ENCODE measurements at places on chromosomes 12 and 14.

GRCh38 chr12:66633676-66634075 lies 45.2 kb downstream of the GRIP1 start:
- H3K27me3 ChIP-seq, result peaks cover 51% of the 10 kb centered on the region
- H3K27ac ChIP-seq, result no peak overlapping the region
- DNase-seq, result no peak
- H3K36me3 ChIP-seq, result no peaks in the 10 kb centered on the region
- no peaks in the 10 kb centered on the region for H3K4me1 ChIP-seq
- H3K4me3 ChIP-seq, result no peak overlapping the region

DNA sequence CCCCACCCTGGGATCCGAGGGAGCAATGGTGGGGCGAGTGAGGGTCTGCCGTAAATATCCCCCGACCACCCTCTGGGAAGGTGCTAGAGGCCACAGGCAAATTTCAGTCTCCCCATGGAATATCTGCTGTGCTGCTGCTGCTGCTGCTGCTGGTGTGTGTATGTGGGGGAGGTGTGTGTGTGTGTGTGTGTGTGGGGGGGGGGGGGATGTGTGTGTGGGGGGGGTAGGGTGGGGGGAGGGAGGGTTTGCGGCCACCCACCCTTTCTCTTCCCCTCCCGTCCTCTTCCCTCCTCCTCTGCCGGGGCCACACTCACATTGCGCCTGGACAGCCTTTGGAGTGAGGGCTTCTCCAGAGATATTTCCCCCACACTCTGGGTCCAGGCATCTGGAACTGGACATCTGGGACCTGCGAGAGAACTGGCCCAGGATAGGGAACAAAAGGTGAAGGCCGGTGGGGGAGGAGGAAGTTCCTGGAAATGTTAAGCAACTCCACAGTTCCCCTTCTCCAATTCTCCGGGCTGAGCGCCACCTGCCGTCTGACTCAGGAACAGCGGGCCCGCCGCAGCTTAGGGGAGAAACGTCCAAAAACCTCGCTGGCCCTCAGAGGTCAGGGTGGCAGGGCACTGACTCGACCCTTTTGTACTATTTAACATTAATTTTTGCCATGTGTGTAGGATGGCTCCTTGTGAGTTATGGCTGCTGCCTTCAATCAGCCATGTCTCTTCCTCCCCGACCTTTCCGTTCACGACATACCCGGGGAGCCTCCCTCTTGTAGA lies at the start of gene C1RL:
TSS of gene C1RL (minus strand) at position 419 of the 776 bp plus-strand sequence. CDS start at position 385, 34 bp downstream.
- H3K4me1 ChIP-seq, result no peaks in the 10 kb centered on the region
- no peaks in the 10 kb centered on the region for H3K27me3 ChIP-seq
- H3K36me3 ChIP-seq, result no peaks in the 10 kb centered on the region
- H3K27ac ChIP-seq, result peak within 1 kb of the TSS; percentile 52
- peak within 1 kb of the TSS; percentile 42 for H3K4me3 ChIP-seq
- peak; percentile 82 for DNase-seq

GRCh38 chr14:75183225-75183624 lies 6.8 kb upstream of the TMED10 start:
- no peak overlapping the region for H3K27ac ChIP-seq
- no peaks in the 10 kb centered on the region for H3K27me3 ChIP-seq
- DNase-seq, result no peak
- no peaks in the 10 kb centered on the region for H3K4me1 ChIP-seq
- no peaks in the 10 kb centered on the region for H3K36me3 ChIP-seq

DNA sequence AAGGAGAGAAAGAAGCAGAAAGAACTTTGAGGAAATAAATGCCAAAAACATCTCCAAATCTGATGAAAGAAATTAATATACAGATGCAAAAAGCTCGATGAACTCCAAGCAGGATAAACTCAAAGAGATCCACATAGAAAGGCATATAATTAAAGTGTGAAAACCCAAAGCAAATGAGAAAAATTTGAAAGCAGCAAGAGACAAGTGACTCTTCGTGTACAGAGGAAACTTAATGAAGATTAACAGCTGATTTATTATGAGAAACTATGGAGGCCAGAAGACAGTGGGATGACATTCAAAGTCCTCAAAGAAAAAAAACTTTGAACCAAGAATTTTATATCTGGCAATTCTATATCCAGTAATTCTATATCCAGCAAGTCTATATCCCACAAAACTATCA lies 163.0 kb upstream of the TMCC3 start:
- H3K36me3 ChIP-seq, result no peaks in the 10 kb centered on the region
- no peak overlapping the region for H3K27ac ChIP-seq
- no peaks in the 10 kb centered on the region for H3K27me3 ChIP-seq
- no peak overlapping the region for H3K4me3 ChIP-seq
- no peak for DNase-seq

DNA sequence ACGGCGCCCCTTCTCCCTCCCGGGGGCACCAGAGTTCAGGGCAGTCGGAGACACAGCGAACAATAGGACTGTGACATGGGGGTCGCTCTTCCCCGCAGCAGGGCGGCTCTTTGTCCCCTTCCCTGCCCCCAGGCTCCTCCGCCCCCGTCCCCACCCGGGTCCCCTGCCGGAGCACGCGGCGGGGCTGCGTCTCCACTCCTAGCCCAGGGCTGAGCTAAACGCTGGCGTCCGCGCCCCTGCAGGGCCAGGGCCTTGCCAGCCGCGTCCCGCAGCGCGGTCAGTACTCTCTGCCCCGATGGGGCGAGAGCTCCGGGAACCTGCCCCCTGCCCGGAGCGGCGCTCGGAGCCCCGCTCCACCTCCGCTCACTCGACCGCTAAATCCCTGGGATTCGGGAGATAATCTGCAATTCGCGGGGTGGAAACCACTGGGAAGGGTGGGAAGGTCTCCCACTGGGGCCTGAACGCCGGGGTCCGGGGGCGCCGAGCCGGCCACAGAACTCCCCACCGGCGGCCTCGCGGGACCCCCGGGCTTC lies 825 bp upstream of the CCDC85C start:
- H3K36me3 ChIP-seq, result no peaks in the 10 kb centered on the region
- peak overlapping the region; percentile 89 for H3K27ac ChIP-seq
- no peaks in the 10 kb centered on the region for H3K27me3 ChIP-seq
- peak; percentile 51 for DNase-seq

- DNase-seq, result no peak
- H3K4me1 ChIP-seq, result peaks cover 6% of the 10 kb centered on the region
- peaks cover 13% of the 10 kb centered on the region for H3K27me3 ChIP-seq
- H3K4me3 ChIP-seq, result no peak overlapping the region
- no peaks in the 10 kb centered on the region for H3K36me3 ChIP-seq
- H3K27ac ChIP-seq, result no peak overlapping the region
Measured at GRCh38 chr14:100592461-100592891, 5.3 kb upstream of the BEGAIN start.

DNA sequence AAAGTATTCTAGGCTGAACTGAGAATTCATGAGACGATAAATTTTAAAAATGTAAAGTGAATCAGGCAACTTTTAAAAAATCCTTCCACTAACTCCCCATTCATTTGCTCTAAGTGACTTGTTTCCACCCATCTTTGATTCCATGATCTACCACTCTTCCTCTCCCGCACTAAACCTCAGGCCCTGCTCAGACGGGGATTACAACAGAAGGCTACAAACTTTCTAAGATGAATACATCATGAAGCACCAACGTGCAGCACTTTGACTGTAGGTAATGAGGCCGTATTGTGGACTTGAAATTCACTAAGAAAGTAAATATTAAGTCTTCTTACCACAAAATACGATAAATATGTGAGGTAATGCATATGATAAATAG lies 30.0 kb downstream of the TMEM132D start:
- no peaks in the 10 kb centered on the region for H3K36me3 ChIP-seq
- DNase-seq, result no peak
- H3K4me3 ChIP-seq, result no peak overlapping the region
- H3K27me3 ChIP-seq, result no peaks in the 10 kb centered on the region

- no peaks in the 10 kb centered on the region for H3K27me3 ChIP-seq
- H3K4me3 ChIP-seq, result no peak overlapping the region
- H3K27ac ChIP-seq, result no peak overlapping the region
- no peak for DNase-seq
Measured at GRCh38 chr14:96143906-96144305, 60.7 kb upstream of the BDKRB2 start.

GRCh38 chr12:41011939-41012338 lies 176.2 kb upstream of the PDZRN4 start:
- H3K27ac ChIP-seq, result no peak overlapping the region
- H3K4me3 ChIP-seq, result no peak overlapping the region

- H3K27ac ChIP-seq, result peak overlapping the region; percentile 96
- H3K27me3 ChIP-seq, result no peaks in the 10 kb centered on the region
- peak overlapping the region; percentile 87 for H3K4me3 ChIP-seq
- DNase-seq, result peak; percentile 55
- H3K4me1 ChIP-seq, result peaks cover 17% of the 10 kb centered on the region
Measured at GRCh38 chr12:122421187-122421820, 1.2 kb downstream of the CLIP1 start.

DNA sequence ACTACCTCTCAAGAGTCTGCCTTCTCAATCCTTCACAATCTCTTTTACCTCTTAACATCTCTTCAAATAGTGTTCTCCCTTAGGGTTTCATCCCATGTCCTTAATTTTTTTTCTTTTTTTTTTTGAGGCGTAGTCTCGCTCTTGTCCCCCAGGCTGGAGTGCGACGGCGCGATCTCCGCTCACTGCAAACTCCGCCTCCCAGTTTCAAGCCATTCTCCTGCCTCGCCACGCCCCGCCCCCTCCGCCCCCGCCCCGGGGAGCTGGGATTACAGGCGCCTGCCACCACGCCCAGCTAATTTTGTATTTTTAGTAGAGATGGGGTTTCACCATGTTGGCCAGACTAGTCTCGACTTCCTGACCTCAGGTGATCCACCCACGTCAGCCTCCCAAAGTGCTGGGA lies 7.0 kb upstream of the BCAT1 start:
- no peaks in the 10 kb centered on the region for H3K36me3 ChIP-seq
- no peak overlapping the region for H3K4me3 ChIP-seq
- H3K27me3 ChIP-seq, result no peaks in the 10 kb centered on the region

- DNase-seq, result peak; percentile 80
- no peaks in the 10 kb centered on the region for H3K27me3 ChIP-seq
- peaks cover 19% of the 10 kb centered on the region for H3K4me1 ChIP-seq
- peak overlapping the region; percentile 63 for H3K4me3 ChIP-seq
- H3K36me3 ChIP-seq, result no peaks in the 10 kb centered on the region
Measured at GRCh38 chr14:102316338-102316742, 3.2 kb upstream of the ZNF839 start.
